Daoy (cell line): ENCODE measurements at places on chromosomes 16 and 17. TPM values are rescaled to one million over a fixed set of nuclear protein-coding genes. Genes with fewer than 3 reads are reported as not detected.

Gene C16orf92
- not detected in 2 replicates for total RNA-seq

Gene PRM1
- not detected in 2 replicates for total RNA-seq

Gene KRTAP17-1
- not detected in 2 replicates for total RNA-seq

DNA sequence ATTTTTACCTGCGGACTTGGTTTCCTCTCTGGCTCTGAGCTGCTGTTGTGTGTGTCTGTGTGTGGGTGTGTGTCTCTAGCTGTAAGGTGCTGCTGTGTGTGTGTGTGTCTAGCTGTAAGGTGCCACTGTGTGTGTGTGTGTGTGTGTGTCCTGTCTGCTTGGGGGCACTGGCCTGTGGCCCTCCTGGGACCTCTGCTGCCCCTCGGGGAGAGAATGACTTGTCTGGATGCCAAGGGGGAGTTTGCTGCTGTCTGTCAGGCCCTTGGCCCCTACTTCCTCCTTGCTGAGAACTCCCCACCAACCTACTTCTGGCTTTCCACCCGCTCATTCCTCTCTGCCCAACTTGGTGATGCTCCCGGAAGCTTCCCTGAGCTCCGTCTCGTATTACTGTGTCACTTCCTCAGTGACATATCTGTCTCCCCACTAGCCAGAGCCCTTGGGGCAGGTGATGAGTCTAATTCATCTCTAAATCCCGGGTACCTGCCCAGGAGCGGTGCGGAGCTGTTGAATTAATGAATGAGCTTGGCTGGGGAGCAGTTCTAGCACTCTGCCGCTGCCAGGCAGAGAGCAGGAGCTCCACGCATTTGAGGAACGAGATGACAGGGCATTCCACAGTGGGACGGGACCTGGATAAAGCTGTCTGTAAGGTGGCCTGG is 3.5 kb upstream of the LASP1NB start:
- DNase-seq, result no peak

Gene KRTAP2-1
- total RNA-seq, result not detected in 2 replicates

DNA sequence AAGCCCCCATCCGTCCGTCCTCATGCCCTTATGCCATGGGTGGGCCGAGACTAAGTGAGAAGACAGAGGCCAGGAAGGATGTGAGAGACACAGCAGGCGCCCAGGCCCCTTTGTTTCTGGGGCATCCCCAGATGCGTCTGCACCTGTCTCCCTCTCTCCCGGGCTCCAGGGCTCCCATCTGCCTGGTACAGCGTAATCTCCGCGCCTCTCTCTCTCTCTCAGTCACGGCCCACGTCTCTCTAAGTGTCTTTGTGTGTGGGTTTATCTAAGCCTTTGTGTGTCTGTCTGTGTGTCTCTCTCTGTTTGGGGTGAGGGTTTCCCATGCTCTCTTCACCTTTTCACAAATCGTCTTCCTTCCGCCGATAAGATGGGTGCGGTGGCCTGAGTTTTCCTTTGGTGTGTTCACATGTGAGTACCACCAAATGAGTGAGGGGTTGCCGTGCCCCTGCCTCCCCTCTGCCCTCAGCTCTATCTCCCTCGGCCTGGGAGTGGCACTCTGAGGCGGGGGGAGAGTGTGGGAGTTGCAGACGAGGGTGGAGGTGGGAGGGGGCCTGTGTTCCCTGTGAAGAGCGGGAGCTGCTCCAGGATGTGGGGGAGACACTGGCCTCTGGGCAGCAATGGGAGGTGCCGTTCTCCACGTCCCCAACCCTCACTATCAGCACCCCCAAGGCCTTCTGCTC is 25.8 kb upstream of the ABCC3 start:
- DNase-seq, result no peak

- DNase-seq, result no peak
These were observed 60.7 kb upstream of the TEX2 start for GRCh38 chr17:64323774-64324173.

GRCh38 chr17:42142371-42142896 is 12.4 kb downstream of the RAB5C start:
- DNase-seq, result peak; percentile 27

DNA sequence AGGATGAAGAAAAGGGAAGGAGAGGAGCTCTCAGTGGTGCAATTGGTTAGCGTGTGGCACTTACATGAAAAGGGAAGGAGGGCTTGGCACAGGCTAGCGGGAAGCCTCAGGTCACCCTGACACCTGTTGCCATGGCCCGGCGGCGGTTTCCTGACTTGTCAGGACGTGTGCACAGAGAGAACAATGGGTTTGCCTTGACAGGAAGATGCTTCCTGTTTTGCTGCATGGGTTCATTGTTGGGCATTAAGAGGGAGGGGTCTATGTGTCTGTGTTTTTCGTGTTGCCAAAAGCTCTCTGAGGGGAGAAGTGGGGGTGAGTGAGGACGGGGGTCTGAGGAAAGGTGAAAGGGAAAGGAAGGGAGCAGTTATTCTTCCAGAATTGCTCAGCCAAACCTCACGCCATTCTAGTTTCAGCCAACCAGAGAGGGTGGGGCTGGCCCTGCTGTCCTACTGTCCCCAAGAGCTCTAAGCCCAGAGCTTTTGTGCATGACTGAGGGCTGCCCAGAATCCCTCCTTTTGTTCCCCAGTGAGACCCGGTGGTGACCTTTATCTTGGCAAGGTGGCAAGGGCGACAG is 17.1 kb upstream of the CCR7 start:
- no peak for DNase-seq

GRCh38 chr16:88297178-88297720 is 85.5 kb upstream of the ZNF469 start:
- no peak for DNase-seq

DNA sequence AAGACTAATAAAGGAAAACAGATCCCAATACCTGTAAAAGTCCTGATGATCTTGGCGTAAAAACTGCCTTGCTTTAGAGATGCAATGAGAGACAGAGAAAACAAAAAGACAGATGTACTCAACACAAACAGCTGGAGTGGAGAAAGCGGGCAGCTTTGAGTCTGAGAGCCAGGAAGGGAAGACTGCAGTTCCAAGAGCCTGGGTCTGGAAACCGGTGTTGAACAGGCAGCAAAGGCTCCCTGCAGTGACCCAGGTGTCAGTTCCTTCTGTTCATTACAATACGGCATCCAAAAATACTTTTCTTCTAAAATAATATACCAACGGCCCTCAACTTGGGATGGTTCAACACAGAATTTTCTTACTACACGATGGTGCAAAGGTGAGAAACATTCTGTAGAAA is 29.6 kb downstream of the VPS53 start:
- DNase-seq, result no peak

GRCh38 chr17:81057079-81057730 is 22.3 kb downstream of the BAIAP2 start:
- no peak for DNase-seq

- no peak for DNase-seq
These were observed 1.5 kb downstream of the SOCS7 start for GRCh38 chr17:38353086-38353604.

Gene CA5A
- not detected in 2 replicates for total RNA-seq

Gene SP6
- total RNA-seq, result 0.06 and 0.23 TPM in 2 replicates

DNA sequence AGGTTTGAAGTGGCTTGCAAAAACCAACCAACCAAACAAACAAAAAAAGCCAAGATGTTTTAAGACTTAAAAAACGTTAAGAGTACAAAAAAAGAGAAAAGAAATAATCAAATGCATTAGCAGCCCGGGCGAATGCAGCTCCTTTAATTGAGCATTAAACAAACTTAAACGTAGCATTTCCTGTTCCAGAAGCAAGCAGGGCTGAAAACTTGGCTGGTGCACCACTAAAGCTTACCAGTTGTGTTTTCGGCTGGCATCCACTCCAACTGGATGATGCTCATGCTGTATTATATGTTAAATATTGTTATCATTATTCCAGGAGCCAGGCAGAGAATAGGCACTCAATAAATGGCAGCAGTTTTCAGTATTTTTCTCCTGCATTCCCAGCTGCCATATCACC is 45.1 kb downstream of the IRX6 start:
- DNase-seq, result no peak

GRCh38 chr16:1746693-1747195 is 24.6 kb downstream of the NME3 start:
- DNase-seq, result peak; percentile 84

- no peak for DNase-seq
These were observed 2.9 kb upstream of the MAFG start for GRCh38 chr17:81930142-81931125.

DNA sequence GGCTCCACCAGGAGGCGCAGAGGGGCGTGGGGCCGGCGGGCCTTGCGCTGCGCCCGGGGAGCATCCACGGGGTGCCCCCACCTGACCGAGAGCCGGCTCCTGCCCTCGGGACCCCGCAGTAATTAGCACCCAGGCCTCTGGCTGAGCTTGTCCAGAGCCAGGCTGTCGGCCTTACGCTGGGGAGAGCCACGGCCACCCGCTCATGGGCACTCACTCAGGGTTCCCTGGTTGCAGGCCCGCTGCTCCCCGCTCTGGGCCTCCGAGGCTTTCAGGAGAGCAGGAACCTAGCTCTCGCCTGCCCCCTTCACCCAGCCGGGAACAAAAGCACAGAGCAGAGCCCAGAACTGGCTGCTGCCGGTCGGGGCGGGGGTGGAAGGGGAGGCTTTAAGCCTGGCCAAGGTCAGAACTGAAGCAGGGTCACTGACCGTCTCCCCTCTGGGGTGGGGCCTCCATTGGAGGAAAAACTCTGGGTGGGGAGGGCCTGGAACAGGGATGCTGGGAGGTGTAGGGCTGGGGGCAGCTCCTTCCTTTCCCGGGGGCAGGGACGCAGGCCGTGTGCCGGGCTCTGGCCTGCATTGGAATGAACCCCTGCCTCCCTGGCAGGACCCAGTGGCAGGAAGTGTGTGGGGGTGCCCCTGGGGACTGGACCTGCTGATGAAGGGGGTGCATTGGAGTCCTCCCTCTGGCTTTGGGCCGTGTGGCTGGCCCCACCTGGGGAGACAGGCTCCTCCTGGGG is 12.3 kb downstream of the GLIS2 start:
- DNase-seq, result peak; percentile 76

DNA sequence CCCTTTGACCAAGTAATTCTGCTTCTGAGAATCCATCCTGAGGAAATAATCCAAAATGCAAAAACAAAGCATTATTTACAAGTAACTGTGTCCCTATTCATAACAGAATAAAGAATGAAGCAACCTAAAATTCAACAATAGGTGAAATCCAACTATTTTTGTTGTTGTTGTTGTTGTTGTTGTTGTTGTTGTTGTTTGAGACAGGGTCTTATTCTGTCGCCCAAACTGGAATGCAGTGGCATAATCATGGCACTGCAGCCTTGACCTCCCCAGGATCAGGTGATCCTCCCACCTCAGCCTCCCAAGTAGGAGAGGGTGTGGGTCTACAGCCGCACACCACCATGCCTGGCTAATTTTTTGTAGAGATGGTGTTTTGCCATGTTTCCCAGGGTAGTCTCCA is 75.9 kb upstream of the MTMR4 start:
- DNase-seq, result no peak
